ENCODE measurements at places on chromosomes 11 and 22. TPM values are rescaled to one million over a fixed set of nuclear protein-coding genes. Genes with fewer than 3 reads are reported as not detected.

GRCh38 chr11:12815129-12815480, 140.9 kb downstream of the TEAD1 start:
- peaks cover 43% of the 10 kb centered on the region for H3K27me3 ChIP-seq
- DNase-seq = no peak
- no peak overlapping the region for H3K4me3 ChIP-seq
- no peaks in the 10 kb centered on the region for H3K36me3 ChIP-seq
- no peak overlapping the region for H3K27ac ChIP-seq

- no peaks in the 10 kb centered on the region for H3K27me3 ChIP-seq
- H3K4me3 ChIP-seq = no peak overlapping the region
- H3K27ac ChIP-seq = no peak overlapping the region
- peaks cover 28% of the 10 kb centered on the region for H3K4me1 ChIP-seq
- peaks cover 45% of the 10 kb centered on the region for H3K36me3 ChIP-seq
These were observed 24.2 kb downstream of the MED15 start for GRCh38 chr22:20531404-20532201.

- H3K4me1 ChIP-seq = no peaks in the 10 kb centered on the region
- no peaks in the 10 kb centered on the region for H3K27me3 ChIP-seq
- no peak overlapping the region for H3K27ac ChIP-seq
- no peaks in the 10 kb centered on the region for H3K36me3 ChIP-seq
These were observed 650.7 kb downstream of the FAM181B start for GRCh38 chr11:82082976-82083375.

Gene CST6
- 0.75 TPM for total RNA-seq

DNA sequence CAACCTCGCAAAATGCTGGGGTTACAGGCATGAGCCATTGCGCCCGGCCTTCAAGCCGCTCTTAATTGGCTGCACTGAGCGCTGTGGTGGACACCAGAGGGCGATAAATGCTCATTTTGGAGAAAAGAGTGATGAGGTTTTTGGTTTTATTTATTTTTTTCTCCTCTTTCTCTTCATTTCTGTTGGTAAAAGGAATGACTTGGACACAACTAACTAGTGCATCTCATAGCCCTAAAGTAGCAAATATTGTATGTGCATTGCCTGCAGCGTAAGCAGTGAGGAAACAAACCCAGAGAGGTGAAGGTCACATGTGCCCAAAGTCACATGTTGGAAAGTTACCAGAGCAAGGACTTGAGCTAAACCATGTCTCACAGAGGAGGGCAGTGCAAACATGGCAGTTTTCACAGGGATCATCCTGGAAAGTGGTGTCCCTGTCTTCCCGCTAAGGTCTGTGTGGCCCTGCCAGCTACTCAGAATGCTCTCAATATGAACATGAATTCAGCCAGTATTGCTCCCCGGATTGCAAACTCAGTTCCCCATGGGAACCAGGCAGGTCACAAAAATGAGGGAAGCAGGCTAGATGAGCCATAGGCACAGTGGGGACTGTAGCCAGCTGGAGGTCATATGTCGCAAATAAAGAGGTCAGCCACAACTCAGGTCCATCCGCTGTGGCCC, 8.6 kb upstream of the CD82 start:
- peaks cover 2% of the 10 kb centered on the region for H3K27me3 ChIP-seq
- H3K4me1 ChIP-seq = peaks cover 31% of the 10 kb centered on the region
- H3K36me3 ChIP-seq = no peaks in the 10 kb centered on the region
- H3K27ac ChIP-seq = peak overlapping the region; percentile 53
- DNase-seq = peak; percentile 43
- H3K4me3 ChIP-seq = no peak overlapping the region

Gene ADORA2A
- 23.8 TPM for total RNA-seq

- no peak overlapping the region for H3K4me3 ChIP-seq
- H3K27ac ChIP-seq = peak overlapping the region; percentile 52
- H3K36me3 ChIP-seq = peaks cover 56% of the 10 kb centered on the region
- no peak for DNase-seq
- H3K27me3 ChIP-seq = no peaks in the 10 kb centered on the region
These were observed 34.4 kb downstream of the PRMT3 start for GRCh38 chr11:20421946-20422345.

GRCh38 chr11:102047305-102047924, at the start of gene CFAP300:
Gene CFAP300 (plus strand): TSS chr11:102047437. CDS start chr11:102047471, 34 bp downstream.
- H3K4me1 ChIP-seq = peaks cover 3% of the 10 kb centered on the region
- H3K27ac ChIP-seq = no peak within 1 kb of the TSS
- H3K36me3 ChIP-seq = no peaks in the 10 kb centered on the region
- peak within 1 kb of the TSS; percentile 2 for H3K4me3 ChIP-seq
- peak; percentile 21 for DNase-seq

GRCh38 chr22:30115705-30116104, 35.4 kb downstream of the HORMAD2 start:
- H3K4me3 ChIP-seq = no peak overlapping the region
- peaks cover 23% of the 10 kb centered on the region for H3K36me3 ChIP-seq
- peak overlapping the region; percentile 42 for H3K27ac ChIP-seq
- H3K4me1 ChIP-seq = peaks cover 53% of the 10 kb centered on the region
- DNase-seq = no peak

DNA sequence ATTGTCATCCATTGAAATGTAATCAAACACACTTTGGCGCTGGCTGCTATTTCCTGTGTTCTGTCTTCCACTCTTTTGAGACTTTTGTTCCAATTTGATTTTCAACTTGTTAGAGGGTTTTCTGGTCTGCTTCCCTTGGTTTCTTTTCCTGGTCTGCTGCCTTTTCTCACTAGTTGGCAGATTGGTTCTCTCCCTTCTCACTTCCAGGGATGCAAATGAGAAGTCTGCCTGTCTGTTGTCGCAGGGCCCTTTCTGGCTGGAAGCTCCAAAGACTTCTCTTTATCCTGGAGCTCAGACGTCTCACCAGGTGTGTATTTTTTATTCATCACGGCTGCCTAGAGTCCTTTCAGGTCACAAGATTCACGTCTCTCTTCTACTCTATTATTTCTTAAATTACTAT, 84.0 kb downstream of the RPS6KA4 start:
- H3K27ac ChIP-seq = no peak overlapping the region
- H3K4me3 ChIP-seq = no peak overlapping the region
- no peaks in the 10 kb centered on the region for H3K36me3 ChIP-seq
- DNase-seq = no peak

DNA sequence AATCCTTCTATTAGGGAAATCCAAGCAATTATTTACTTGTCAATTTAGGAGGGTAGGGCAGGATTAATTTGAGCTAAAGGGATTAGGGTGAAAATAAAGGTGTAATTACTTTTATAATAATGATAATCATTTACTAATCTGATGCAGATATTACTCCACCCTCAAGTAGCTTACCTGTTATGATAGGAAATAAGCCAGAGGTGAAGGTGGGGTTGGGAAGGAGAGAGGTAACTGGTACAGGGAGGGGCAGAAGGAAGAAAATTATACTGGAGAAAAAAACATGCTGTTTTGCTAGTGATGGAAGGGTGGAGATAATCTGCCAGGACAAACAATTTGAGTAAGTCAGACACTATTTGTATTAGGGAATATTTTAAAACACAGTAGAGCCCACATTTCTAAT, 157.7 kb downstream of the BARX2 start:
- H3K36me3 ChIP-seq = no peaks in the 10 kb centered on the region
- no peak overlapping the region for H3K27ac ChIP-seq
- no peaks in the 10 kb centered on the region for H3K27me3 ChIP-seq

DNA sequence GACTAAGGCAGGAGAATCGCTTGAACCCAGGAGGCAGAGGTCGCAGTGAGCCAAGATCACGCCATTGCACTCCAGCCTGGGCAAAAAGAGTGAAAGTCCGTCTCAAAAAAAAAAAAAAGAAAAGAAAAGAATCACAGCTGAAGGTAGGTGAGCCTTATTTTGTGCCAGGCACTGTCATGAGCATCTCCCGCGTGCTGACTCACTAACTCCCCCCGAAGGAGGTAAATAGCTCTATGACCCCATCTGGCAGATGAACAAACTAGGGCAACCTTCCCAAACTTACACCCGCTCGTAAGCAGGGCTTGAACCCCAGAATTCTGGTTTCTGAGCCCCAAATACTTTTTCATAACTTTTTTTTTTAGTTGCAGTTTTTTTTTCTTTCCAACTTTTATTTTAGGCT, 60.3 kb downstream of the ANO1 start:
- no peak overlapping the region for H3K27ac ChIP-seq
- H3K27me3 ChIP-seq = peaks cover 32% of the 10 kb centered on the region
- no peak overlapping the region for H3K4me3 ChIP-seq
- no peaks in the 10 kb centered on the region for H3K36me3 ChIP-seq
- no peaks in the 10 kb centered on the region for H3K4me1 ChIP-seq

Gene KREMEN1
- total RNA-seq = 0.23 TPM

- no peak overlapping the region for H3K4me3 ChIP-seq
- H3K27me3 ChIP-seq = no peaks in the 10 kb centered on the region
- DNase-seq = no peak
- H3K36me3 ChIP-seq = peaks cover 68% of the 10 kb centered on the region
- no peak overlapping the region for H3K27ac ChIP-seq
These were observed 6.7 kb downstream of the TBC1D10A start for GRCh38 chr22:30320021-30320556.

DNA sequence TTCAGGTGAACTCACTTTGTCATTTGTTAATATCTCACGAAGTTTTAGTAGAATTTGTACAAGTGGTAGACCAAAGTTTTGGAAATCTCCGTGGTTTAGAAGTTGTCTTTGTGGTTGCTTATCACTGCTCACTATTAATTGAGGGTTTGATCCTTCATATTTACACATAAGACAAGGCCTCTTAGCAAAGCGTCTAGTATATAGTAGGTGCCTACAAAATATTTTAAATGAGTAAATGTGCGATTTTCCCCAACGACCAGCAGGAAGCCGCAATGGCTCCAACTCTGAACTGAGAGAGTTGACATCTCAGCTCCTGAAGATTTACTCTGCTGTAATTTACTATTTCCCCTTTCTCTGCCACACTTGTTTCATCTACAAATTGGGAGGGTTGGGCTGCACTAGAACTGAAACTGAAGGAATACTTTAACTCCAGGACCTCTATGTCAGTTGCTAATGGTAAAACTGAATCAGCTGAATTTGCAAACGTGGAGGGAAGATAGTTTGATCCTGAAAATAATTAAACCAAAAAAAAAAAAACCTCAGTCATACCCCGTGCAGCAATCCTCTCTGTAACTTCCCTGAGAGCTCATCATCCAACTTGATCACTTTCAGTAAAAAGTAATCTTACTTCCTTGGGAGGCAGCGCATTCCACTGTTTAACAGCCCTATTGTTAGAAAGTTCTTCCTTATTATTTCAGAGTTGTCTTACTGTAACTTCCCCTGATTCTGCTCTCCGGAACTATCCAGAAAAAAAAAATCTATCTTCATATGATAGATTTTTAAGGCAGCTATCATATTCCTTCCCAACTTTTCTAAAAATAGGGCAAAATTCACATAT, 1.3 kb upstream of the SBF2 start:
- peak overlapping the region; percentile 60 for H3K4me3 ChIP-seq
- no peak overlapping the region for H3K27ac ChIP-seq
- peaks cover 68% of the 10 kb centered on the region for H3K27me3 ChIP-seq

DNA sequence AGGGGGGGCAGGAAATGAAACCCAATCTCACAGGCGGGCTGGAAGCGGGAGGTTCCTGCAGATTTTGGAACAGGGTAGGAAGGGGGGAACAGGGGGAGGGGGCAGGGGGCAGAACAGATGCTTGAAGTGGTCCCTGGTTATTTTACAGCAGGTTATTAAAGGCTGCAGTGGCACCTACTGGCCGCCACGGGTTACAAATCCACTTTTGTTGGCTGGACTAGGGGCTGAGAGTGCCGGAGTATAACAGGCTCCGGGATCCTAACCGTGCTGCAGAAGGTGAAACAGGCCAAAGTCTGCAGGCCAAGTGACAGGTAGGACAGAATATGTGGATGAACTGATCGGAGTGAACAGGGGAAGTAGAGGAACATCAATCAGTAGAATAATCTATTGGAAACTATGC, 2.5 kb downstream of the ROBO3 start:
- H3K27me3 ChIP-seq = peaks cover 90% of the 10 kb centered on the region
- no peak overlapping the region for H3K4me3 ChIP-seq
- H3K4me1 ChIP-seq = peaks cover 9% of the 10 kb centered on the region

Measured in activated T-helper 2 cell treated with anti-CD3 and anti-CD28 coated beads, Interferon-gamma antibody, Interleukin-2, Interleukin-4, amounts not matched to agents 10 μg/mL and 5 μg/mL and 100 μg/mL, durations not matched to agents 14 hours and 24 hours and 36 hours (primary cell).